Astrocyte (in vitro differentiated cells and primary cell): ENCODE measurements at places on chromosomes 4 and X. TPM values are rescaled to one million over a fixed set of nuclear protein-coding genes. Genes with fewer than 3 reads are reported as not detected.

GRCh38 chr4:101366331-101366730, 19.0 kb upstream of the PPP3CA start:
- no peak overlapping the region for H3K4me3 ChIP-seq
- H3K36me3 ChIP-seq: no peaks in the 10 kb centered on the region
- peak overlapping the region; percentile 83 for H3K27ac ChIP-seq
- H3K4me1 ChIP-seq: peaks cover 13% of the 10 kb centered on the region

DNA sequence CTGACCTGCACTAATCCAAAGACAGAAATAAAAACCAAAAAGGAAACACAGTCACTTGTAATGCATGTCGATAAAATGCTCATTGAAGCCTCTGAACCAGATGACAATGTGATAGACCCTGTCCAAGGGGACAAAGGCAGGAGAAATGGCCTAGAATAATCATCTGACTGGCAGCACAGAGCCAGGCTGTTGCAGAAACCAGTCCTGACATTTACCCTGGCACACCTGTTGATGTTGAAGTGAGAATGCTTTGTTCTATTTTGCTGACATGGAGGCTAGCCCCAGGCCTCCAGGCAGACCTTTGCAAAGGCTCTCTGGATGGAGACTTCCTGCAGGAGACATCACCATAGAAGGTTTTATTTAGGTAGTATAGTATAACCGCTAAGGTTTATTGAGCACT, 41.0 kb downstream of the TFDP3 start:
- H3K27me3 ChIP-seq: no peaks in the 10 kb centered on the region
- no peak overlapping the region for H3K27ac ChIP-seq
- no peaks in the 10 kb centered on the region for H3K36me3 ChIP-seq
- H3K4me1 ChIP-seq: no peaks in the 10 kb centered on the region

GRCh38 chrX:64739792-64740378, 236.4 kb downstream of the ZC4H2 start:
- no peak for DNase-seq
- no peaks in the 10 kb centered on the region for H3K36me3 ChIP-seq
- H3K27ac ChIP-seq: no peak overlapping the region
- H3K4me1 ChIP-seq: no peaks in the 10 kb centered on the region
- no peak overlapping the region for H3K4me3 ChIP-seq

DNA sequence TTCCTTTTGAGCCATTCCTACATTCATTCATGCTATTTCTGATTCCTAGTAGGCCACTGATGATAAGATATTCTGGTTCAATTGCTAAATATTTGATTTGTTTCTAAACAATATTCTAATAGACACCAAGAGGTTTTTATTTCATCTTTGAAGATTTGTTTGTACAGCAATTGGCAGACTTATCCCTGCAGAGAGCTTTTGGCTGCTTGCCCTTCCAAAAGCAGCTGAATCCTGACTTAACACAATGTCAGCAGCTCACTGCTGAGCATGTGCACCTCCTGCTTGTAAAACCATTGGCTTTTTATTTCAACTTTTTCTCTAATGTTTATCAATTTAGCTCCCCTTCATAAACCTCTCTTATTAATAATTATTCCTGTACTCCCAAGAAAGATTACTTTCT, 45.3 kb downstream of the MMRN1 start:
- H3K36me3 ChIP-seq: no peaks in the 10 kb centered on the region
- H3K4me1 ChIP-seq: no peaks in the 10 kb centered on the region
- no peak overlapping the region for H3K27ac ChIP-seq
- no peaks in the 10 kb centered on the region for H3K27me3 ChIP-seq

DNA sequence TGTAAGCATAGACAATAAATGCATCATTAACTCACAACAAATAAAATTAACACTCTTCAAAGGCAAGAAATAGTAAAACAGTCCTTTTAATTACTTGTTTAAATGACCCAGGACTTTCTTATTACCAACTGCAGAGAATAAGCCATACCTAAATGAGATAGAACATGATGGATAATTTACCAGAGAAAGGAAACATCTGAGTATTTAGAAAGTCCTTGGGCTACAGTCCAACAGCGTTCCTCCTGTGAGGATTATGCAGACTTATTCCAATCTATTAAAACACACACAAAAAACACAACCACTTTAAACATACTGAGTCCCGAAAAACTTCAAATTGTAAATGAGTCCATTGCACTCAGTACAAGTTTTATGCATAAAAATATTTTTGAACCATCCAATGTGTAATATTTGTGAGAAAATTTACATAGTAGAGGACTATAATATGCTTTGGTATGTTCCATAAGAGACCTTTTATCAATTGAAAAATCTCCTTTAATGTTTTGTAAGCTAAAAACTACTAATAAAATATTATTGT, 129.2 kb downstream of the NR3C2 start:
- no peaks in the 10 kb centered on the region for H3K36me3 ChIP-seq
- no peaks in the 10 kb centered on the region for H3K4me1 ChIP-seq
- H3K27me3 ChIP-seq: no peaks in the 10 kb centered on the region
- no peak for DNase-seq

- no peaks in the 10 kb centered on the region for H3K27me3 ChIP-seq
- H3K36me3 ChIP-seq: no peaks in the 10 kb centered on the region
- DNase-seq: peak; percentile 74
- peaks cover 4% of the 10 kb centered on the region for H3K4me1 ChIP-seq
- H3K27ac ChIP-seq: peak overlapping the region; percentile 65
Measured at GRCh38 chrX:13647709-13648212, 5.2 kb upstream of the TCEANC start.

DNA sequence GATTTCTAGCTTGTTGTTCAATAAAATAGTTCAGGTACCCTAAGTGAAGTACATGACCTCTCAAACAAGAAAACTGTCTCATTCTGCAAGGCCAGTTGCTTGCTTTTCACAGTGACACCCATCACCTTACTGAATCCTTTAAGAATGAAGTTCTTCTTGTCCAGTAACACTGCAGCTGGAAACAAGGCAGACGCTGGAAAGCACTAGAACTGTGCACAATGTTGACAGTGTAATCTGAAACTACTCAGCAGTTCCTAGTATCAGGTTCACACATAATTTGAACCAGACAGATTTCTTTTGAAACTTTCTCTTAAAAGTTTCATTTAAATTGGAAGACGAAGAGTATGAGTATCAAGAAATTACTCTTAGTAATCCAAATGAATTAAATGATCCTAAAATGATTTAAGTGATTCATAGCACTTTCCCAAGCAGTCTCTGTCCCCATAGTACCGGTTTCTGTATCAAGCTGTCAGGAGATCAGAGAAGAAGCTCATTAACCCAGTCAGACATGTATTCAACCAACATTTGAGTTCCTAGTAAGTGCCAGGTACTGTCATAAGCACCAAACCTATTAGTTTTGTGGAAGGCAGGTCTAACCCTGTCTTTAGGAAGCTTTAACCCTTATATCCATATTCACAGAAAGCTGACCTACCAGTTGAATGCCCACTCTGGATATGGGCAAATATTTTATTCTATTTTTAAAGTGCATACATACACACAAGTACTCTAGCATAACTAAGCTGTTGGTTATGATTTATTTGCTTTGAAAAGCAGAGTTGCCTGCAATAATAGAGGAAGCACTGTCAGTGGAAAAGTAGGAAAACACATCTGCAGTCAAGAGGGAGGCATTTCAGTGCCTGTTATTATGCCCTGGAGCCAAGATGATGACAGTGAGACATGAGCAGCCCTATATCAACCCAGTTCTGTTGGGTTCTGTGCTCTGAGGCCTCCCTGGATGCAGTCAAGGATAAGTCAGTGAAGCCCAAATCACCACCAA, 63.6 kb downstream of the PALLD start:
- H3K4me3 ChIP-seq: no peak overlapping the region
- H3K27ac ChIP-seq: no peak overlapping the region
- no peaks in the 10 kb centered on the region for H3K36me3 ChIP-seq

DNA sequence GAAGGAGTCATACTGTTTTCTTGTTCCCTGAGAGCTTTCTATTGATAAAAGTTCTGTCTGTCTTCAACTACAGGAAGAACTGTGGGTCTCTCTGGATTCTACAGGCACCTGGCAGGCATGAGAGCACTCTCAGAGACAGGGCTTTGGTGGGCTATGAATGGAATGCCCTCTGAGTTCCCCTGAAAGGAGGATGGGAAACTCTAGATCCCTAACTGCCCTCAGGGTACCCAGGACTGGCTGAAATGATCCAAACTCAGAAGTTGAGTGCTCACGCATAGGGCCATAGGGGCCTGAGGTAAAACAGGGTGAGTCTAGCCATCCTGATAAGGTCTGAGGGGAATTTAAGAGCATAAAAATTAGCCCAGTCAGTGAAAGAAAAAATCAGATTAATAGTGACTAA, 59.0 kb upstream of the SCRG1 start:
- no peaks in the 10 kb centered on the region for H3K27me3 ChIP-seq
- no peak for DNase-seq
- H3K4me3 ChIP-seq: no peak overlapping the region
- no peak overlapping the region for H3K27ac ChIP-seq

- no peak overlapping the region for H3K27ac ChIP-seq
- DNase-seq: no peak
- no peaks in the 10 kb centered on the region for H3K27me3 ChIP-seq
- H3K4me1 ChIP-seq: no peaks in the 10 kb centered on the region
Measured at GRCh38 chr4:101795704-101796103, 5.2 kb downstream of the BANK1 start.

GRCh38 chr4:151992332-151993154, 231.7 kb upstream of the GATB start:
- peak; percentile 12 for DNase-seq
- H3K4me1 ChIP-seq: peaks cover 12% of the 10 kb centered on the region

GRCh38 chr4:30837131-30837539, 117.0 kb downstream of the PCDH7 start:
- no peak overlapping the region for H3K4me3 ChIP-seq
- H3K36me3 ChIP-seq: no peaks in the 10 kb centered on the region
- DNase-seq: peak; percentile 84
- peaks cover 28% of the 10 kb centered on the region for H3K4me1 ChIP-seq

GRCh38 chr4:127624173-127624572, 8.6 kb upstream of the INTU start:
- no peak for DNase-seq
- H3K27me3 ChIP-seq: no peaks in the 10 kb centered on the region
- peaks cover 4% of the 10 kb centered on the region for H3K4me1 ChIP-seq
- peak overlapping the region; percentile 95 for H3K4me3 ChIP-seq
- no peak overlapping the region for H3K27ac ChIP-seq

DNA sequence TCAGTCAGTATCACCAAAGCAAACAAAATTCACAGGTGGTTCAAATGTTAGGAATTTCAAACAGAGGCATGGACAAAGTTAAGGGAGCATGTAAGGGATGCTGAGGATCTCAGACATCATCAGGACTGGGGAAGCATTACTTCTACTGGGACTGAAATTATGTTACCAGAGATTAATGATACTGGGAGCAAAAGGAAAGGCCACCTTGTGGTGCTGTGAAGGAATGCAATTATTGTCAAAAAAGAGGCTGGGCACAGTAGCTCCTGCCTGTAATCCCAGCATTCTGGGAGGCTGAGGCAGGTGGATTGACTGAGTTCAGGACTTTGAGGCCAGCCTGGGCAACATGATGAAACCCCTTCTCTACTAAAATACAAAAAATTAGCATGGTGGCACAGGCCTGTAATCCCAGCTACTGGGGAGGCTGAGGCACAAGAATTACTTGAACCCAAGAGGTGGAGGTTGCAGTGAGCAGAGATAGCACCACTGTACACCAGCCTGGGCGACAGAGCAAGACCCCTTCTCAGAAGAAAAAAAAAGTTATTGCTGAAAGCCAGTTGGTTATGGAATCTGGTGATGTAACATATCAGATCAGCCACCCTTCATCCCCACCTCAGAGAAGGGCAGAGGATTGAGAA, 954.3 kb downstream of the PCDH7 start:
- H3K27me3 ChIP-seq: no peaks in the 10 kb centered on the region
- no peaks in the 10 kb centered on the region for H3K4me1 ChIP-seq
- H3K4me3 ChIP-seq: no peak overlapping the region
- no peak for DNase-seq
- H3K27ac ChIP-seq: no peak overlapping the region

DNA sequence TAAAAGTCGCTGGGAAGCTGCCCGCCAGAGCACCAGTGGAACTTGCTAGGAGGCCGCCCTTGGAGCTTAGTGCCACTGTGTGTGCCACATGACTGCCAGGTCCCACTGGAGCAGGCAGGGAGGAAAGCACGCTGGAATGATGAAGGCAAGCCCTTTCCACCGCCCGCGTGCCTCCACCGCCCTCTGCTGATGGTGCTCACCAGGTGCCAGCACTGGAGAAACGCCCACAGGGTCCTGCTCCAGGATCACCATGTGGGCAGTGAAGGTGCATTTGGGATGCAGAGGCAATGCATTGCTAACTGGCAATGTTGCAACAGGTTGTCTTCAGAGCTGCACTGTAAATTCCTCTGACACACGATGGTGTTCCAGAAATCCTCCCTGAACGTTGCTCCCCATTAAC, 76.3 kb downstream of the SHROOM2 start:
- H3K4me1 ChIP-seq: peaks cover 16% of the 10 kb centered on the region
- no peak overlapping the region for H3K27ac ChIP-seq
- no peaks in the 10 kb centered on the region for H3K36me3 ChIP-seq
- H3K27me3 ChIP-seq: no peaks in the 10 kb centered on the region

DNA sequence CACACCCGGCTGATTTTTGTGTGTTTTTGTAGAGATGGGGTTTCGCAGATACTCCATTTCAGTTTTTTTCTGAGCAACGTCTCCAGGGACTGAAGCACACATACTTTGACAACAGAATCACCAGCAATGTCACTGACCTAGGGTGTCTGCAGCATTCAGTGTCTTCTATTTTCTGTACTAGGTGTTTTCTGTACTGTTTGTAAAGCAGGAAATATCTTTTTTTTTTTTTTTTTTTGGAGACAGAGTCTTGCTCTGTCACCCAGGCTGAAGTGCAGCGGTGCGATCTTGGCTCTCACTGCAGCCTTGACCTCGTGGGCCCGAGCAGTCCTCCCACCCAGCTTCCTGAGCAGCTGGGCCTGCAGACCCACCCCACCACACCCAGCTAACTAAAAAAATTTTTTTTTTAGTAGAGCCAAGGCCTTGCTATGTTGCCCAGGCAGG, 8.9 kb downstream of the ADD1 start:
- peaks cover 6% of the 10 kb centered on the region for H3K4me1 ChIP-seq
- H3K4me3 ChIP-seq: no peak overlapping the region
- no peaks in the 10 kb centered on the region for H3K27me3 ChIP-seq

DNA sequence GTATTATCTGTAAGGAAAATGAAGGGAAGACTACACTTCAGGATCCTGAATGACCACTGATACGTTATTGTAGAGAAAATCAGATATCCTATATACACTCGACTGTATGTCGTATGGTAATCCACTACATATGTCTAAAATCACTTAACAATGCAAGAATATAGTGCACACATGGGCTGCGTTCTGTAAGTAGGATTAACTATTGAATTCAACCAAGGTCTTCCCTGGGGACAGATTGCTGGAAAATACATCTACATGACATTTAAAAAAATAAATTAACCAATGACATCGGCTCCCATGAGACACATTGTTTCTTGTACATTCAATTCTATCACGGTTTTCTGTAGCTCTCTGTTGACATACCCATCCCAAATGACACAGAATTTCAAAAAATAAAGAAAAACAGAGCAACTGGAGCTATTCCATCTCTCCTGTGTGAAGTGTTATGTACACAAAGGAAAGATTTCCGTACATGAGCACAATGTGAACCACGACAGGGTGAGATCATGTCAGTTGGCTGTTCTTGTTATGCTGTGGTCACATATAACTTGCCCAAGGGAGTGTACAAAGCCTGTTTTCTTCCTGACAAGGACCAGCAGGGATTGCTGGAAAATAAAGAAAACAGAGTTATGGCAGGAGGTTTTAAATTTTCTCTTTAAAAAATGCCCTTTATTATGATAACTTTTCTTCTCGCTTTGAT, 6.1 kb downstream of the ENOX2 start:
- DNase-seq: peak; percentile 26
- H3K27ac ChIP-seq: no peak overlapping the region
- no peaks in the 10 kb centered on the region for H3K36me3 ChIP-seq
- no peak overlapping the region for H3K4me3 ChIP-seq
- peaks cover 5% of the 10 kb centered on the region for H3K4me1 ChIP-seq

TCEAL6 gene
- not detected in 2 replicates for total RNA-seq

ZNF630 gene
- total RNA-seq: 1.3 and 1.8 TPM in 2 replicates

BLOC1S4 gene
- total RNA-seq: 20.9 and 21.2 TPM in 2 replicates

ARMCX2 gene
- total RNA-seq: 96.5 and 112 TPM in 2 replicates

CITED1 gene
- 0.75 TPM in 1 of 2 replicates, not detected in the other for total RNA-seq

TBX22 gene
- not detected in 2 replicates for total RNA-seq

TNIP2 gene
- 31.1 and 33.7 TPM in 2 replicates for total RNA-seq
